ENCODE measurements at places on chromosomes 12 and 14.

DNA sequence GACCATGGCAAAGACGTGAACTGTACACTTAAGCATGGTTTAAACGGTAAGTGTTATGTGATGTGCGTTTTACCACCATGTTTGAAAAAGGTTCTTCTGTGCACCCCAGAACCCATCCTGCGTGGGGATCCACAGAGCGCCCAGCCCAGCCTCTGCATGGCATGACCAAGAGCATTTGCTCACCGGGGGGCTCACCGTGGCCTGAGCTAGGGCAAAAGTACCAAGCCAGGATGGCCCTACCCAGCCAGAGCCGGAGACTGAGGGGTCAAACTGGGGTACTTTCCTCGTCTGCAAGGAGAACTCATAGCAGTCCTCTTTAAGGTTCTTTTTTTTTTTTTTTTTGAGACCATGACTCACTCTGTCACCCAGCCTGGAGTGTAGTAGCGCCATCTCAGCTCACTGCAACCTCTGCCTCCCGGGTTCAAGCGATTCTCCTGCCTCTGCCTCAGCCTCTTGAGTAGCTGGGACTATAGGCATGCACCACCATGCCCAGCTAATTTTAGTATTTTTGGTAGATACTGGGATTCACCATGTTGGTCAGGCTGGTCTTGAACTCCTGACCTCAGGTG, 16.4 kb upstream of the ANKRD9 start:
- DNase-seq = no peak

DNA sequence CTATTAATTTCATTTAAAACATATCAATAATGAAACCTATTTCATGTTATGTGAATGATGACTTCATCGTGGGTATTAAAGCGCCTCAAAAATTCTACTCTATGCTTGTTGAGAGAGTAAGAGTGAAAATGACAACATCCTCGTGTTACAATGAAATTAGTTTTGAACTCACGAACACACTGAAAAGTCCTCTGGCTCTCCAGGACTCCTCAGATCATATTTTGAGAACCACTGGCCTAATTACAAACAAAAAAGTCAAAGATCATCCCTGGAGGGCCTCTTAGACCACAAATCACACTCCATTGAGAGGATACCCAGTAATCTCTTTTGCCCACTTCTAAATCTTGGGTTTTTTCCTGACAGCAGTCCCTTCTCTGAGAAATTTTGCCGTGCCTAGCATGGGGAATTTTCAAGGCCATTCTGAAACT, 19.1 kb downstream of the DAAM1 start:
- DNase-seq = no peak

GRCh38 chr12:105764216-105764835, 374.4 kb downstream of the NUAK1 start:
- DNase-seq = no peak

DNA sequence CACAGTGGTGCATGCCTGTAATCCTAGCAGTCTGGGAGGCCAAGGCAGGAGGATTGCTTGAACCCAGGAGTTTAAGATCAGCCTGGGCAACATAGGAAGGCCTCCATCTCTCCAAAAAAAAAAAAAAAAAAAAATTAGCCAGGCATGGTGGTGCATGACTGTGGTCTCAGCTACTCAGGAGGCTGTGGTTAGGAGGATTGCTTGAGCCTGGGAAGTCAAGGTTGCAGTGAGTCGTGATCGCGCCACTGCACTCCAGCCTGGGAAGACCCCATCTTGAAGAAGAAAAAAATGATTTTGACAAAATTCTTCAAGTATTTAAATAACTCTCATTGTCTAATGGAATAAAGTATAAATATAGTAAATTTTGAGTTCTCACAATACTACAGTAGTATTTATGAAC, 219.2 kb upstream of the SSTR1 start:
- DNase-seq = no peak

DNA sequence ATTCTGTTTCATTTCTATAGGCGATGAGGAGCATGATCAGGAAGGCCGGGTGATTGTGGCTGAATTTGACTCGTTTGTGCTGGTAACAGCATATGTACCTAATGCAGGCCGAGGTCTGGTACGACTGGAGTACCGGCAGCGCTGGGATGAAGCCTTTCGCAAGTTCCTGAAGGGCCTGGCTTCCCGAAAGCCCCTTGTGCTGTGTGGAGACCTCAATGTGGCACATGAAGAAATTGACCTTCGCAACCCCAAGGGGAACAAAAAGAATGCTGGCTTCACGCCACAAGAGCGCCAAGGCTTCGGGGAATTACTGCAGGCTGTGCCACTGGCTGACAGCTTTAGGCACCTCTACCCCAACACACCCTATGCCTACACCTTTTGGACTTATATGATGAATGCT, 1.9 kb downstream of the APEX1 start:
- DNase-seq = no peak

GRCh38 chr14:103126873-103127304, 3.6 kb downstream of the TNFAIP2 start:
- no peak for DNase-seq

DNA sequence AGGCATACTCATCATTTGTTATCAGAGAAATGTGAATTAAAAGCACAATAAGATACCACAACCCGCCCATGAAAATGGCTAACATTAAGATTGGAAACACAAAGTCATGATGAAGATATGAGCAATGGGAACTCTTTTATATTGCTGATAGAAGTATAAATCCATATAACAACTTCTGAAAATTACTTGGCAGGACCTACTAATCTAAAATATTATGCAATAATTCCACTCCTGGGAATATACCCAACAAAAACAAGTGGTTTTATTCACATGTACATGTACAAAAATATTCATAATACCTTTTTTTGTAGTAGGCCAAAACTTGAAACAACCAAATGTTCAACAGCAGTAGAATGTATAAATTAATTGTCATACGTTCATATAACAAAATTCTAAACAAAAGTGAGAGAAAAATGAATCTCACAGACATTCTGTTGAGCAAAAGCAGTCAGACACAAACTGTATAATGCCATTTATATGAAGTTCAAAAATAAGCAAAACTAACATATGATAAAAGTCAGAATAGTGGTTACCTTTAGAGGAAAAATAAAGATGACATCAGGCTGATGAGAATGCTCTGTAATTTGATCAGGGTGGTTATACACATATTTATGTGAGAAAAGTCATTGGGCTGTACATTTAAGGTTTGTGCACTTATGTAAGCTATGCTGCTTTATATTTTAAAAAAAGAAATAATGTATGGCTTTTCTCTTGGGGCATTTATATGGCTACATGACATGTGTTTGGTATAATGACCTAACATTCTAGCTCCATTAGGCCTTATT, 309.2 kb upstream of the KITLG start:
- no peak for DNase-seq

GRCh38 chr12:113366827-113367226, 8.4 kb downstream of the PLBD2 start:
- DNase-seq = no peak

GRCh38 chr14:24513009-24513408, 4.9 kb upstream of the CMA1 start:
- DNase-seq = no peak

GRCh38 chr14:62501021-62501750, 544.1 kb downstream of the KCNH5 start:
- no peak for DNase-seq

DNA sequence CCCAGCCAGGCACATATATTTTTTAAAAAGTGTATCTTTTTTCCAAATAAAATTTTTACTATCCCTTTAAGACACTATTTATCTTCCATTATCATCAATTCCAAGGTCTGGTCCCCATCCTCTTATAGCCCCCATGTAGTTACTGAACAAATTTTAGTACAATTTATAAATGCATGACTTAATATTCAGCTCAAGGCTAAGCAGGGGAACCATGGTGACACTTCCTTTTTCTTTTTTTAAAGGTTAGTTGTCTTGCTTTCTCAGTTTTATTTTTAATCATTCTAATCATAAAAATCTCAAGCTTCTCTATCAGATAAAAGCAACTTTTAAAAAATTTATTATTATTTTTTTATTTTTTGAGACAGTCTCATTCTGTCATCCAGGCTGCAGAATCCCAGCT, 92.3 kb downstream of the TRAFD1 start:
- no peak for DNase-seq

DNA sequence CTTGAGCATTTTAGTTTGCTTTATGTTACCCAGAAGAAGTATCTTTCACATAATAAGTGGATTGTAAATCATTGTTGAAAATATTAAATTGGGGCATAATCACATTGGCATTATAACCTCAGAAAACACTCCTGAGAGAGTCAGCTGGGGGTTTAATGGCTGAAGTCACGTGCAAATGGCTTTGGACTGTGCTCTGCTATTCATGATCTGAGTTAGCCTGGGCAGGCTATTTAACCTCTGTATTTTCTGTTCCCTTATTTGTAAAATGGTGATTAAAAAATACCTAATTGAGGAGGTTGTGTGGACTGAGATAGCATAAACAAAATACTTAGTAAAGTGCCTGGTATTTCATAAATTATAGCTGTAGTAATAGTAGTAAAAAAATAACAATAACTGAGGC, 24.9 kb downstream of the KCNA5 start:
- DNase-seq = no peak

GRCh38 chr12:111204788-111205241, 164.1 kb downstream of the PHETA1 start:
- no peak for DNase-seq

- no peak for DNase-seq
Observed at GRCh38 chr12:117523971-117524370, 162.5 kb upstream of the NOS1 start.

DNA sequence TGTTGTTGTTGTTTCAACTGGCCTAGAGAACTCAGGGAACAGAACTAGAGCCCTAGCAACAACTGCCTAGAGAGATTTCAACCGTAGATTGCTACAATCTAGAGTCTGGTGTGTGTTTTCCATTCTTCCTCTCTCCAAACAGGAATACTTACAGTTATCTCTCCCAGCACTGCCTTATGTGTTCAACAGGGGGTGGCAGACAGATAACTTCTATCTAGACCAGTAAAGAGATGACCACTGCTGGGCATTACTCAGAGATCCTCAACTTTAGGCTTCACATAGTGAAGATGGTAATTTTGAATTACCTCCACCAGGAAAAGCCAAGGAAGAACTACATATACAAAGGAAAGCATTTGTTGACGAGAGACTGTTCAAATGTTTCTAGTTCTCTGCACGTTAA, 4.8 kb downstream of the TXNDC16 start:
- no peak for DNase-seq

- no peak for DNase-seq
Observed at GRCh38 chr12:113908584-113909100, 57.5 kb downstream of the RBM19 start.

DNA sequence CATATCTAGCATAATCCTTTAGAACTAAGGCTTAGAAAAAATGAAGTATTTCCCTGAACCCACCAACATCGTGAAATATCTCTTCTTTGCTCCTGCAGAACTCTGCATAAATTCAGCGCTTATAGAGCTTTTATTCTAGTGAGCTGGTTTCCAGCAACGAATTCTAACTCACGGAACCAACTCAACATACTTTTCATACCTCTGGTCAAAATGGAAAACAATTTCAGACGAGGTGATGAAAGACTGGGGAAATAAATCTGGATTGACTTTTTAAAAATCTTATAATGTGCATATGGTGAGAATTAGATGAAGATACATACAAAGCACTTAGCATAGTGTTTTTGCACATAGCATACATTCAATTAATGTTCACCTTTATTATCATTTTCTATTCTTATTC, 62.6 kb upstream of the BBS10 start:
- DNase-seq = no peak

GRCh38 chr14:90398841-90399540, 2.2 kb downstream of the CALM1 start:
- no peak for DNase-seq

DNA sequence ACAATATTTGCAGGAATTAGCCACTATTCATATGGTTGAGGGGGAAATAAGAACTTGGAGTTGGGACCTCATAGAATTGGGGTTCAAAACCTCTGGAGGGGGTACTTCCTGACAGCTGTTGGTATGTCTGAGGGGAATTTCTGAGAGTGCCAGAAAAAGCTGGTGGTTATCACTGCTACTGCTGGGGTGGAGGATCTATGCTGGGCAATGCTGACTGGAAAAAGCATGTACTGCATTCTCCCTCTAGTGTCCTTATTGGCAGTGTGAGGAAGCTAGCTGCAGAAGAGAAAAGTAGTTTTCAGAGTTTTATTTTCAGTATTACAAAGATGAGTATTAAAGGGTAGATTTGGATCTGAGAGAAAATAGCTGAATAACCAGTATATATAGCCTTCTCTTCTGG, 88.8 kb downstream of the FUT8 start:
- no peak for DNase-seq

DNA sequence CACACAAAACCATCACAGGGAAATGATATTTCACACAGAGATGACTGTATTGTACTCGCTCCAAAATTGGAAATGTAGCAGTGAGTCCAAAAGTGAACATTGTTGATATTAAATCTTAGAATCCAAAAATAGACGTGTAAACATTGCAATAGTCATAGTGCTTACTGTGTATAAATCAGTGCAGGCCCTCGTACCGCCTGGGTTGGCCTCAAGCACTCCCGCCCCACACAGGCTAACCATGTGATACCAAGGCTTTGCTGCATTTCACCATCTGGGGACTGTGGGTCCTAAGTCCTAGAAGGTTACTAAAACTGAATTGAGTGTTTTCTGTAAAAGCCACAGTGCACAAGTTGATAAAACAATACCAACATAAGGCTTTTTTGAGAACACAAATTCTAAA, 107.3 kb downstream of the PPP2R5E start:
- DNase-seq = no peak

GRCh38 chr14:102371361-102371760, 8.6 kb downstream of the TECPR2 start:
- DNase-seq = no peak
